ENCODE measurements at places on chromosomes 13 and 19.

DNA sequence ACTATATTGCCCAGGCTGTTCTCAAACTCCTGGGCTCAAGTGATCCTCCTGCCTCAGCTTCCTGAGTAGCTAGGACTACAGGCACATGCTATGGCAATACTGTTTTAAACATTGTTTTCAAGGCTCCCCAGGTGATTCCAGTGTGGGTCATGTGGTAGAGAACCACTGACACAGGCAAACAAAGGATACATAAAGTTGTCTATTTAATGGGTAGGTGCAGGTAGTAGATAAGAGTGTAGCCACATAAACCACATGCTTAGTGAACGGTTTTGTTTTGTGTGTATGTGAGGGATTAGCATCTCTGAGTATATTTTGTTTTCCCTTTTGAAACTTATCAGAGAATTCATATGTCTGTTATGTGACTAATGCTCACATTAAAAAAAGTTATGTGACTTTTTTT, 36.7 kb downstream of the USPL1 start:
- no peak for DNase-seq

GRCh38 chr19:38841180-38841766, 8.5 kb downstream of the HNRNPL start:
- no peak for DNase-seq

- no peak for DNase-seq
Measured at GRCh38 chr19:2150794-2151338, 500 bp downstream of the AP3D1 start.

- DNase-seq: no peak
Measured at GRCh38 chr19:16257509-16258002, 59.8 kb downstream of the AP1M1 start.

DNA sequence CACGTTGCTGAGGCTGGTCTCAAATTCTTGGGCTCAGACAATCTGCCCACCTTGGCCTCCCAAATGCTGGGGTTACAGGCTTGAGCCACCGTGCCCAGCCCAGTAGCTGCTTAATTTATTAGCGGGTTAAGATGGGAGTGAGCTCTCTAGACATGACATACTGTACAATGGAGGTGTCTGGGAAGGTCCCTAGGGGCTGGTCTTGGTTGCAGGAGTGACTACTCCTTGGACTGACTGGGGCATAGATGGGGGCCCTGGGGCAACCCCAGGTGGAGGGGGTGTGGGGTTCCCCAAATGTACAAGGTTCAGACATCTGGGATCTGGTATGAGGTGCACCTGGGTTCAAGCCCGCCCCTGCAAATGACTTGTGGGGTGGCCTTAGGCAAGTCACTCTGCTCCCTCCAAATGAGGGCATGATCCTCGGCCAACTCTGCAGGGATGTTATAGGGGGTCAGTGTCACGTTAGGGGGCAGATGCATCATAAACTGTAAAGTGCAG, 12.8 kb downstream of the CIB3 start:
- DNase-seq: no peak

- DNase-seq: no peak
Measured at GRCh38 chr13:42594481-42595252, 20.7 kb downstream of the TNFSF11 start.

DNA sequence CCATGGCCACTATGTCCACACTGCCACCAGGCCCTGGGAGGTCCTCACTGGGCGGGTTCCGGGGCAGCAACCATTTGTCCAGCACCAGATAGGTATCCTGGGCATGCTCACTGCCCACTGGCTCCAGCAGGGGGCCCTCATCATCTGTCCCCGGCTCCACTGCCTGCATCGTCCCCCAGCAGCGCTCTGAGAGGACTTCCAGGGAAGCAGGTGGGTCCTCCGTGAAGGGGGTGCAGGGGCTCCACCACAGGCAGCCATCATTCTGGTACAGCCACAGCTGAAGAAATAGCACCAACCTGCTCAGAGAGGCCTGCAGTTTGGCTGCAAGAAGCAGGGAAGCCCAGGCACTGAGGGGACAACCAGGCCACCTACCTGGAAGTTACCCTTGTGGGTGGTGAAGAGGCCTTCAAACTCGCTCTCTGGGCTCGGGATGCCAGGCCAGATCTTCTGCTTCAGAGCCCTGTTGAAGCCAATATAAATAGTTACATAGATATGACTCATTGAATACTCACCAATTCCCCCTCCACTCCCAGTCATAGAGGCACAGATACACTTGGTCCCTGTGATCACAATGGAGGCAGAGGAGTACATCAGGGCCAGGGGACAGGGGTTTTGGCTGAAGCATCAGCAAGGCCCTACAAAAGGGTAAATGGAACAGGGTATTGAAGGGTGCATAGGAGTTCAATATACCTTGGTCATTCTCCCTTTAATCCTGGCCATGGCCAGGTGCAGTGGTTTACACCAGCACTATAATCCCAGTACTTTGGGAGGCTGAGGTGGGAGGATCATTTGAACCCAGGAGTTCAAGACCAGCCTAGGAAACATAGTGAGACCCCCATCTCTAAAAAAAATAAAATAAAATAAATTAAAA, 4.1 kb downstream of the SWSAP1 start:
- no peak for DNase-seq

DNA sequence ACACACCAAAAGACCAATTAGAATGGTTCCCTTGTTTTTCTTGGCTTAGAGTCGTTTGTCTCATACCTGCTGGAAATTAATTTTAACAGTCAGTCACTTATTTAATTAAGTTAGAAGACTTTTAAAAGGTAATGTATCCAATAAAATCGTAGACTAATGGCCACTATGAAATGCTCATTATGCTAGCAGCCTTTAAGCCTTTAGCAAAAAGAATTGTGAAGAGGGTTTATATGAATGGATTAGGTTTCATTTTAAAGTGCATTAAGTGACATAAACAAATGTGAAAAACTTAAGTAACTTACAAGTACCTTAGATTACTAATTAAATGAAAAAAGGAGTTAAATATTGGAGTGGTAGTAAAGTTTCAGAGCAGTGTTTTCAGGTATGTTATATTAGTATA, 139.6 kb downstream of the RXFP2 start:
- DNase-seq: no peak

GRCh38 chr13:114107686-114108081, 24.7 kb downstream of the RASA3 start:
- DNase-seq: no peak

- no peak for DNase-seq
Measured at GRCh38 chr13:100365680-100366079, 222.9 kb downstream of the GGACT start.

- DNase-seq: no peak
Measured at GRCh38 chr13:40452038-40452666, 214.3 kb downstream of the FOXO1 start.

- DNase-seq: peak; percentile 96
Measured at GRCh38 chr13:30408319-30409101, 13.8 kb upstream of the UBE2L5 start.

DNA sequence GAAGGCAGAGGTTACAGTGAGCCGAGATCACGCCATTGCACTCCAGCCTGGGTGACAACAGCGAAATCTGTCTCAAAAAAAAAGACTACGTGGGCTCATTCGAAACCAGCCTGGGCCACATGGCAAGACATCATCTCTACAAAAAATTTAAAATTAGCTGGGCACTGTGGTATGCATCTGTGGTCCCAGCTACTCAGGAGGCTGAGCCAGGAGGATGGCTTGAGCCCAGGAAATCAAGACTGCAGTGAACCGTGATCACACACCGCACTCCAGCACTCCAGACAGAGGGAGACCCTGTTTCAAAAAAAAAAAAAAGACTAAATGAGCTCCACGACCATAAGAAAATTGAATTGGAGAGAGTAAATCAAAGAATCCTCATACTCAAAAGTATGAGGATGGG, 53.1 kb downstream of the SLC7A1 start:
- DNase-seq: no peak

DNA sequence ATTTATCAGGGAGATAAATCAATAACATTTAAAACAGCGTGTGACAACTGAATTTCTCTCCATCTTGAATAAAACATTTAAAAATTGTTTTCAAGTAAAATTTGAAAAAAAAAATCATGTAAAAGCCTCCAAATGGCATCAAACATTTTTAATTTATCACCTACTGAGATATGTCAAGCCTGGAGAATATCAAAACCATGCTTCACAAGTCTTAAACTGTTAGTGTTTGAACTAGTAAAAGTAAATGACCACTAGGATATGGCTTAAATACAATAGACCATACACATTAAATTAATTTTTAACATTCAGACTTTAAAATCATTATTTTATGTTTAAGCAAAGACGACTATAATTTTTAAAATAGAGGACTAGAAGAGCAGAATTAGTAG, 281.9 kb downstream of the DCLK1 start:
- DNase-seq: no peak

- no peak for DNase-seq
Measured at GRCh38 chr19:58001895-58002369, 688 bp downstream of the ZNF606 start.

DNA sequence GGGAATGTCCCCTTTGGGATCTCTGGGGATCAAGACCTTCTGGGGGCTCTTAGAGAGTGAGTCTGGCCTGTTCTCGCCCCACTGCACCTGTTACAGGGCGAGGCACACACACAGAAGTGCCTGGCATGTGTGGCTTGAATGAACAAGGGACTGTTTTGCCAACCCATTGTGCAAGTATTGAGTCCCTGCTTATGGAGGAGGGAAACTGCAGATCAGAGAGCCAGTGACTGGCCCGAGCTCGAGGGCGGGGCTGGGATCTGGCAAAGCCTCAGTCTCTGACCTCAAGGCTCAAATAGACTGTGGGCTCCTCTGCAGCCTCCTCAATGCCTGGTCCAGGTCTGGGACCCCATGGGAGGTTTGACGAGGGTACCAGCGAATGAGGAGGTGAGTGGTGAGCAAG, 5.5 kb downstream of the RAVER1 start:
- DNase-seq: no peak

DNA sequence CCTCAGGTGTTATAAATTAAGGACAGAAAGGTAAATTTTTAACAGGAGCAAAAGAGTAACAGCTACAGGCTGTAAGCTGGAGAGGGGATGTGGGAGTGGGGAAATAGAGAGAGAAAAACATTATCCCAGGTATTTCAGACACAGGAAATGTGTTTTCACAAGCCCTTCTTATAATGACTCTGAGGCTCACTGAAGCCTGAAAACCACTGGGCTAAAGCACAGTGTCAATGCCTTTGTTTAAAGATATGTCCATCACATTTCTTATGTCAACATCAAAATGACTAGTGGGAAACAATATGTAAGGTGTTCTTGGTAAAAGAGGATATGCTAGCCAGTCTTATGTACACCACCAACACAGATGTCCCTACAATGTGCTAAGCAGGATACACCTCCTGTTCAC, 365.9 kb downstream of the FGF14 start:
- no peak for DNase-seq

GRCh38 chr13:100600915-100601314, 12.3 kb upstream of the GGACT start:
- no peak for DNase-seq

GRCh38 chr13:109737606-109738005, 48.8 kb downstream of the IRS2 start:
- DNase-seq: peak; percentile 7

- DNase-seq: no peak
Measured at GRCh38 chr19:47886010-47886559, at the start of gene SULT2A1. Gene SULT2A1 (minus strand): TSS chr19:47886315. CDS start chr19:47886257, 58 bp downstream.

GRCh38 chr13:32811297-32811800, 204.9 kb upstream of the KL start:
- DNase-seq: no peak

DNA sequence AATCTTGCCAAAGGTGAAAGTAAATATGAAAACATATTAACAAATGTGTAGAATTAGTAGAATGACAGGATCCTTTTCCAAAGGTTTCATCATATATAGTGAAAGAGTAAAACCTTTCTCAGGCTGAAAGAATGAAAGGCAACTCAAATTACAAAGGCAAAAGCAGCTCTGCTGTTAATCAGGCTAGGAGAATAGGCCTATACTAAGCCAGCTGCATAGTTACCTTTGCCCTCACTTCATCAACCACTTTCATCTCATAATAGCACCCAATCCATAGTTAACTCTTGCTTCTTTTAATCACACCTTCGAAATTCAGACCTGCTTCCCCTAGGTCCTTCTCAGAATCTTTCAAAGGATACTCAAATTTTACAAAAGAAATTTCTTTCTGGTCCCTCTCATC, 1167.6 kb upstream of the ATXN8OS start:
- DNase-seq: no peak

DNA sequence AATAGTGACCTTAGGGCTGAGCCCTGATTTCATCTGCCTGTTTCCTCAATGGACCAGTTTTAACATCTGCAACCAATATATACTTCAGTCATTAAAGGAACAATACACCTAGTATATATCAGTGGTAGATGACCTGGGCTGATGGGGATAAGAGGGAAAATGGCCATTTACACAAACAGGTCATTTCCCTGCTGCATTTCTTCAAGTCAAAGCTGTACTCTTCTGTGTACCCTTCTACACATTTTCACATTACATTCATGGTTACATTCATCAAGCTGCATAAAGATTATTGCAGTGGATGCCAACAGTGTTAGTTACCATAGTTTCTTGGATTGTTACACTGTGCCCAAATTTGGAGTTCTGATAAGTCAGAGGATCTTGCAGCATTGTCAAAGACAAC, 81.2 kb upstream of the RAP2A start:
- no peak for DNase-seq

GRCh38 chr13:55345224-55345623, 1795.5 kb upstream of the PRR20A start:
- DNase-seq: no peak

- no peak for DNase-seq
Measured at GRCh38 chr13:28533125-28533436, 38.2 kb upstream of the FLT1 start.

GRCh38 chr19:13460045-13460444, 46.2 kb downstream of the CACNA1A start:
- DNase-seq: no peak

GRCh38 chr13:71610876-71611275, 256.1 kb downstream of the DACH1 start:
- no peak for DNase-seq

DNA sequence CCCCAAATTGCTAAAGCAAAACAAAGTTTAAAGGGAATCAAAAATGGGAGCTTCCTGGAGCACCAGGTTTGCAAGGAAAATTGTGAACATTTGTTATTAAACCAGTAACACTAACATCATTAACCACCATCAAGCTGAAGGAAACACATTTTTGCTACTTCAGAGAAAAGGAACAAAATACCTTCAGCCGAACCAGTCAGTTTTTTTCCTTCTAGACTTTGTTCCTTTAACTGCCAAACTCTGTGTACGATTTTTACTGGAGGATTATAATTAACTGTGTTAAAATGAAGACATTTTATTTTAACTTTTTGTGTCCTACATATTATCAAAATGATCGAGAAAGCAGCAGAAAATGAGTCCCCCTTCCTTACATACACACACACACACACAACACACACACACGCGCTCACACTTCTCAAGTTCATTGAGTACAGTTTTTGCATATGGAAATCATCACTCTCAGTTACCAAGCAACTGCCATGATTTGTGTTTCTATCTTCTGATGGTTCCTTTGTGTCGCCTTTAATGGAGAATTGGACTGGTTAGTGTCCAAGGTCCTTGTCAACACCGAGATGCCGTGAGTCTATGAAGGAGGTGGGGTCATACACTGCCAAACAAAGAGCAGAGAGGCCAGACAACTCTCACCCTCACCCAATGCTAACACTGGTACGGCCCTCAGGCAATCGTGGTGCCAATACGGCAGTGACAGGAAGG, 9.8 kb upstream of the SERP2 start:
- DNase-seq: no peak

GRCh38 chr13:73198991-73199411, 140.2 kb downstream of the KLF5 start:
- DNase-seq: no peak

- DNase-seq: no peak
Measured at GRCh38 chr19:14003251-14004055, 2.7 kb downstream of the RFX1 start.

All from stimulated activated CD4-positive, alpha-beta T cell treated with anti-CD3 and anti-CD28 coated beads, Interleukin-12 subunit alpha, Interleukin-12 subunit beta, amount 100 ng/mL, for 24 hours (primary cell).